Immature natural killer cell (primary cell): ENCODE measurements at places on chromosomes 5 and 9.

- no peak for DNase-seq
Measured at GRCh38 chr5:131814990-131815389, 18.2 kb upstream of the FNIP1 start.

GRCh38 chr5:174183701-174184100 is 138.2 kb downstream of the NSG2 start:
- DNase-seq = no peak

GRCh38 chr9:136142414-136142796 is 23.7 kb upstream of the TMEM250 start:
- no peak for DNase-seq

DNA sequence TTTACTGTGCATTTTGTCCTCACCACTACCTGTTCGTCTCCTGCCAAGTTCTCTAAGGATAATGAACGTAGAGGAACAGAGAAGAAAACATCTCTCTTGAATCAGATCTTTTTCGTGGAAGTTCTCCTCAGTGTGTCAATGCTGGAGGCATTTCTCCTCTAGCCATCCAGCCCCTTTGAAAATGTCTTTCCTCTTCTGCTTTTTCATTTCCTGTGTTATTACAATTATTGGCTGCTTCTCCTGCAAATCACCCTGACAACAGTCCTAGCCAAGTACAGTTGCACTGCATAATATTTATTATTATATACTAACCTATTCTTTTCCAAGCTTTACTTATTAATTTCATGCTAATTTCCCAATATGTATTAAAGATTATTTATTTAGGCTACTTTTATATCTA is 61.8 kb upstream of the TRPM3 start:
- DNase-seq = no peak

- no peak for DNase-seq
Measured at GRCh38 chr5:17150531-17150930, 66.9 kb upstream of the BASP1 start.

DNA sequence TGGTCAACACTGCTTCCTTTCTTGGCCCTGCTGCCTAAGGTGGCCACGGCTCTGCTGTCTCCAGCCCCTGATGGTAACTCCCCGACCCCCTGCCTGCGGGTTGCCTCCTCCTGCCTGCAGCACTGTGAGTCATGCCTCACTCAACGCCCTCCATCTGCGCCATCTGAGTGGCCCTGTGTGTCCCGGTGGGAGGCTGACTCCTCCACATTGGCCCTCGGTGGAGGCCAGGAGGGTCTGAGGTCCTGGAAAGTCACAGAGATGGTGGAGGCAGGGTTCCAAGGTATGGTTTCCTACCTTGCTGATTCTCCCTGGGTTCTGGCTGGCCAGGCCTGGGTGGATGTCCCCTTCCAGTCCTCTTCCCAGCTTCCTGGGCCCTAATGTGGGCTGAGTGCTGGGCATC is 64.5 kb upstream of the ADAMTS2 start:
- no peak for DNase-seq

GRCh38 chr5:149063017-149063687 is at the start of gene SH3TC2:
SH3TC2 (minus strand) TSS chr5:149063062; CDS start chr5:149063022, 40 bp downstream.
- no peak for DNase-seq

DNA sequence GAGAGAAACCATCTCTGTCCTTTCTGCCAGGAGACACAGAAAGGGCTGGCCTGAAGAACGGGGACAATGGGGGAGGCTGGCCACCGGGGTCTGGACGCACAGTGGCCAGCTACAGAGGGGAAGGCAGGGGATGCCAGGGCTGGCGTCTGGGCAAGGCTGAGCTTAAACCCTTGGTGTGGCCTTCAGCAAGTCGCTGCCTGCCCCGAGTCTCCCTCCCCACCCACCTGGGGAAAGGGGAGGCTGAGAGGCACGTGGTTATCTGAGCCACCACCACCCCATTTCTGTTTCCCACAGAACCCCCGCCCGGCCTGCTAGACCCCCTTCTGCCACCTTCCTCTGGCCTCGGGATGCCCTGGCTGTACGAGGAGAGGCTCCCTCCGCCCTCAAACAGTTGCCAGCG is 115.3 kb downstream of the VAV2 start:
- DNase-seq = no peak

DNA sequence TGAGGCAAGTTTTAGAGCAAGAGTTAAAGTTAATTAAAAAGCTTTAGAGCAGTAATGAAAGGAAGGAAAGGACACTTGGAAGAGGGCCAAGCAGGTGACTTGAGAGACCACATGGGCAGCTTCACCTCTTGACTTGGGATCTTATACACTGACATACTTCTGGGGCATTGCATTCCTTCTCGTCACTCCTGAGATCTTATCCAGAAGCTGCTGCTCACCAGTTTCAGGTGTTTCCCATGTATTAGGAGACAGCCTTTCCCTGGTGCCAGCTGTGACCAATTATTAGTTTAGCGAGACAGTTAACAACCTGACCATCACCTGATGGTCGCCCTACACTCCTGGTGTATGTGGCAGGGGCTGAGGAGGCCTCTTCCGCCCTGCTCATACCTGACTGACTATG is 382.1 kb downstream of the KDM4C start:
- DNase-seq = no peak

DNA sequence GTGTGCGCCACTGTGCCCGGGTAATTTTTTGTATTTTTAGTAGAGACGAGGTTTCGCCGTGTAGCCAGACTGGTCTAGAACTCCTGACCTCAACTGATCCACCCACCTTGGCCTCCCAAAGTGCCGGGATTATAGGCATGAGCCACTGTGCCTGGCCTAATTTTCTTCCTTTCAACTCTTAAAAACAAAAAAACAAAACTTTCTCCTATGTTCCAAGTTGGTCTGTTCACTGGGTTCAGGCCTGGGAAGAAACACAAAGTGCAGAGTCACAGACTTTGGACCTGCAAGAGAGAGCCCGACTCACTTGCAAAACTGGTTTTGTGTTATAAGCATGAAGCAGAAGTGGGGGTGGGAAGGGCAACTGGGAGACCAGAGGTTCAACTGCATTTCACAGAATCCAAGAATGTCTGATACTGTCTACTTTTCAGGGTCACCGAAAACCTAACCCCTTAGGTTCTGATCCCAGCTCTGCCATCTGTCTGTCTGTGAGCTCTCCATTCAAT is 5.2 kb upstream of the HDHD3 start:
- no peak for DNase-seq

- DNase-seq = peak; percentile 64
Measured at GRCh38 chr9:32579706-32580331, 6.9 kb upstream of the NDUFB6 start.

DNA sequence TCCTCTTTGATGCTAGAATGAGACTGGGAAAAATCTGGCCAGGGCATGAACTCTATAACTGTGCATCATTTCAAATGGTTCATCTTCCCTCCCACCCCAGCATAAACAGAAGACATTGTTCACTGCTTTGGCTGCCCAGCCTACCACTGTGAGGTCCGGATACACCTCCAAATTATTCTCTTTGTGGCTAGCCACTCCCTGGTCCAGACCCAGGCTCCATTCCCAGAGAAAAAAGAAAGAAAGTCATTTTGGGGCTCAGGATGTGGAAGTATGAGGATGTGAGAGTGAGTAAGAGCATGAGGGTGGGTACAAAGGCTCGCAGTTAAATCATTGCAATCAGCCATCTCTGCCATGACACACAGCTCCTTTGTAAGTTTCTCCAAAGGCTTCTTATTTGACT is 559.2 kb downstream of the PSAT1 start:
- no peak for DNase-seq

- no peak for DNase-seq
Measured at GRCh38 chr5:570886-571285, 41.3 kb upstream of the CEP72 start.

GRCh38 chr5:76710991-76711390 is 4.9 kb upstream of the F2R start:
- no peak for DNase-seq

DNA sequence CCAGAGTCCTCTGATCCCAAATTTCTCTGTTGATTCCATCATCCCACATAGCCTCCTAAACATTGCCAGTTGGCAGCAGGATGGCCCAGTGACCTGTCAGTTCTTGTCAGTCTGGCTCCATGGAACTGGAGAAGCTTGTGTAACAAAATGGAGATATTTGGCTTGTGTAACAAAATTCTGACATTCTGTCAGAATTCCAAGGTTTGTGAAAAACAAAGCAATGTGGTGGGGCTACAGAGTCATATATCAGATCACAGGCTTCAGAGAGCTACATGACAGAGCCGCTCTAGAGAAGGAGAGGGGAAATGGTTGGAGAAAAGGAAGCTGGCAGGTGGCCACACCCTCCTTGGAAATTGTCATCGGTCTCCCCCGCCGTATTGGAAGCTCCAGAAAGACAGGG is 75.4 kb upstream of the MAN2A1 start:
- DNase-seq = no peak

DNA sequence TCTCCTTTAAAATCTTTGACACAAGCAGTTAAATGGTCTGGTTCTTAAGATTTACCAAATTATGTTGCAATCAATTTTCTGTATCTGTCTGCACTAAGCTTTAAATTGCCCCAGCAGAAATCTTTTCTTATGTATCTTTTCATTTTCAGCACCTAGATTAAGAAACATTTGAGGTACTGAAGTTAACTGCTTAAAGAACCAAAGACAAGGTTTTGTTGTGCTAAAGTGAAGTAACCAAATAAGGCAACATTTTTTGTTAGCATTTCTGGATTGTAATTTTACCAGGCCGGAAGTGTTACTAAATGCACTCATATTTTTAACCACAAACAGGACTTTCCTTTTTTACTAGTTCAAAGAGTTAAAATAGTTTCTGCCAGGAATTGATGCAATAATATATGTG is 24.1 kb upstream of the MTAP start:
- DNase-seq = no peak

- no peak for DNase-seq
Measured at GRCh38 chr5:149664083-149664482, 66.0 kb upstream of the PPARGC1B start.

- DNase-seq = no peak
Measured at GRCh38 chr9:123318202-123318601, 37.8 kb upstream of the CRB2 start.

- no peak for DNase-seq
Measured at GRCh38 chr5:81315336-81315735, 13.9 kb downstream of the ZCCHC9 start.

DNA sequence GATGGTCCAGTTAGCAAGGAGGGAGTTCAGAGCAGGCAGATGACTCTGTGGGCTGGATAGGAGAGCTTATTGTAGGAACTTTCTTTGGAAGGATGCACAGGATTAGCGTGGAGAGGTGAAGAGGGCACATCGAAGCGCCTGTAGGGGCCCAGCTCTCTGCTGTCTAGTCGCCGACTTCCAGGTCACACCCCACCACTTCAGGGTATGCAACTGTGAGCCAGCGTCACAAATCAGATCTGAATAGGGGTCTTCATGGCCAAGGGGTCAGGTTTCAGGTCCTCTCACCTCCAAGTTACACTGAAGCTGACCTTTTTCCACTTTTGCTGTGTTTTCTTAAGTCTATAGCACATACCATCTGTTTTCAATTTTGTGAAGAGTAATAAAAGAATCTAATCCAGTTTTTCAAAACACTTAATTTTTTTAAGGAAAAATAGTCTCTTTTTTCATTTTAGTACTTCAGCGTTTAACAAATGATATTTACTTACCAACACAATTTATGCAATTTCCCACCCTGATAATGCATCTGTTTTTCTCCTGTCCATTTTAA is 364.2 kb upstream of the CLINT1 start:
- no peak for DNase-seq

DNA sequence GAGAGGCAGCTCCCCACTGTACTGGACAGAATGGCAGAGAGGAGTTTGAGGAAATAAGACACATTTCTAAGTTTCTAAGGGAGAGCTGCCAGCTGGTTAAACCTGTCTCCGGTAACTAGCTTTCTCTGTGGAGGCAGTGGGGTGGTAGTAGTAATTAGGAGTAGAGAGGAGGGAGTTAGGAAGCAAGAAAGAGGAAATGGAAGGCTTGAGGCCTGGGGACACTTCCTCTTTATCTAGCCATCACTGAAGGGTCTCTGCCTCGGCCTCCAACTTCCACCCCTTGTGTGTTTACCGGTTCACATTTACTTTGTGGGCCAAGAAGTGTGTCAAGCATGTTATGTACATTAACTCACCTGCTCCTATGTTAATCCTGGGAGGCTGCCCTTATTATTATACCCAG is 462.2 kb upstream of the DMAC1 start:
- no peak for DNase-seq

DNA sequence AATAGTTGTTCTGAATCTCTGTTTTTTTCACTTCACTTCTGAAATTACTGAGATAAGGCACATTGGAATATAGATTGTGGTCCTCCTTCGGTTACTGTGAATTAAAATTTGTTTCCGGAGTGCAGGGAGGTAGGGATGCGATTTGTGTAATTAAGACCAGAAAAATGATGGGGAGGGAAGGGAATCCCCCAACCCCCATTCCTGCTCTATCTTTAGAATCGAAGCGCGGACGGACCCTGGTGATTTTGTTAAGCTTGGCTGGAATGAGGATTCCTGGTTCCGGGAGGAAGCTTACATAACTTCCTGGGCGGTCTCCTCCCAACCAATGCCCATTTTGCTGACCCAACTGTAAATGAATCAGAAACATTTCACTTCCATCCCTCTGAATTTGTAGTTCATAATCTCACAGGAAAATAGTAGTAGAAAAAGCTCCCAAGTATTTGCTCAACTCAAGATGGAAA is 220.1 kb upstream of the MSX2 start:
- no peak for DNase-seq

DNA sequence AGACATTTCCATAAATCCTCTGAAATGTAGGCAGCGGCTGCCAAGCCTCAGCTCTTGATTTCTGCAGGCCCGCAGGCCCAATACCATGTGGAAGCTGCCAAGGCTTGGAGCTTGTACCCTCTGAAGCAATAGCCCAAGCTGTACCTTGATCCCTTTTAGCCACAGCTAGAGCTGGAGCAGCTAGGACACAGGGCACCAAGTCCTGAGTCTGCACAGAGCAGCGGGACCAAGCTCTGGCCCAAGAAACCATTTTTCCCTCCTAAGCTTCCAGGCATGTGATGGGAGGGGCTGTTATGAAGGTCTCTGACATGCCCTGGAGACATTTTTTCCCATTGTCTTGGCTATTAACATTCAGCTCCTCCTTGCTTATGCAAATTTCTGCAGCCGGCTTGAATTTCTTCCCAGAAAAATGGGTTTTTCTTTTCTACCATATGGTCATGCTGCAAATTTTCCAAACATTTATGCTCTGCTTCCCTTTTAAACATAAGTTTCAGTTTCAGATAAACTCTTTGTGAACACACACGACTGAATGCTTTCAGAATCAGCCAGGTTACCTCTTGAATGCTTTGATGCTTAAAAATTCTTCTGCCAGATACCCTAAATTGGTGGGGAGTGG is 14.4 kb upstream of the ZFR start:
- DNase-seq = no peak

DNA sequence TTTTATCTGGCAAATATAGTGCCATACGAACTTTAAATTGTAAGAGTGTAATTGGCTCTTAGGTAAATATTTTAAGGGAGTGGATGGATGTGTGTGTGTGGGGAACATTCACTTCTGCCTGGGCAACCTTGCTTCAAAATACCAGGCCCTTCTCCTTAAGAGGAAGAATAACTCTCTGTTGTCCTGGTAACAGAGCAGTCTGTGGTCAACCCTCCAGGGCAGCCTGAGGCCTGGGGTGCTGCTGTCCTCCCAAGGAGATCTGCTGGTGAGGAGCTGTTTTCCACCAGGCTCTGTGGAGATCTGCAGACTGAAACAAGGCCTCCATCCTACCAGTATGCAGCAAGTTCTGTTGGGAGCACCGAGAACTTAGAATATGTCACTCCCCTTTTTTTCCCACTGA is 325.2 kb downstream of the PSAT1 start:
- DNase-seq = no peak

- no peak for DNase-seq
Measured at GRCh38 chr5:92779536-92779935, 801.5 kb downstream of the NR2F1-AS1 start.
